ENCODE measurements at places on chromosomes 2 and 18. TPM values are rescaled to one million over a fixed set of nuclear protein-coding genes. Genes with fewer than 3 reads are reported as not detected.

- H3K27ac ChIP-seq, result no peak overlapping the region
- H3K36me3 ChIP-seq, result no peaks in the 10 kb centered on the region
- no peaks in the 10 kb centered on the region for H3K4me1 ChIP-seq
- no peaks in the 10 kb centered on the region for H3K27me3 ChIP-seq
Measured at GRCh38 chr2:70746094-70746974, 21.7 kb downstream of the ADD2 start.

DNA sequence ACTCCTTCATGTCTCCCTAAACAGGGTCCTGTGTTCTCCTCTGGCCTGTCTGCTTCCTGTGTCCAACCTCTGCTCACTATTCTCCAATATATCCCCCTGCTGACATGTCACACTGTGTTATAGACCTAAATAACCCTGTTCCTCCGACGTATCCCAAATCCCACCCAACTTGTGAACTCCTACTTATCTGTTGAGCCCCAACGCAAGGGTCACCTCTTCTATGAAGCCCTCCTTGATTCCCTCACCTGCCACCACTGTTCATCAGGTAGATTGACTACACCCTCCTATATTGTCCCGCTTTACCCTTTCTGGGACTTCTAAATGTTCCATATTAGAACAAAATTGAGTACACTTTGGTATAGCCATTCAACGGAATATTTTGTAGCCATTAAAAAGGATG is 42.1 kb downstream of the PCARE start:
- no peak overlapping the region for H3K4me3 ChIP-seq
- H3K27me3 ChIP-seq, result no peaks in the 10 kb centered on the region

DNA sequence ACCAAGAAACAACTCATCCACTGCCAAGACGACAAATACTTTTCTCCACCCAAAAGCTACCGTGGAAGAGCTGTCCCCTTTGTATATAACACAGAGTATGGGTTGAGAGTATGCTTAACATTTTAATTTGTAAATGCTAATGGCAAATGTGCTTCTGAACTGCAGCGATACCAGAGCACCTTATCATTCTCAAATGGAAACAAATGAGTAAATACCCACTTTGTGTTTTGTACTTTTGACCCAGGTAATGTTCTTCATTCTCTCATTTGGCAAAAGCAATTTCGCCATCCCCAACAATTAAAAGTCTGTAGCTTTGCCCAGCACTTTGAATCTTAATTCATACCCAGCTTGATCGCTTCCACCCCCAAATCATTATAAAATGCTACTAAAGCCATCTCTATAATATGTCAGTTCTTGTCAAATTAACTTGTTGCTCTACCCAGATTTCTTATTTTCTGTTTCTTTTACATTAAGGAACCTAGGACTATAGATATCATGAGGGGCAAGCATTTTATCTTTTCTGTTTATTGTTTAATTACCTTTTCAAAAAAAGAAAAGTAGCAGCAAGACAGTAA is 6.2 kb upstream of the POU3F3 start:
- no peaks in the 10 kb centered on the region for H3K36me3 ChIP-seq
- no peaks in the 10 kb centered on the region for H3K4me1 ChIP-seq
- no peaks in the 10 kb centered on the region for H3K27me3 ChIP-seq
- DNase-seq, result no peak
- H3K27ac ChIP-seq, result no peak overlapping the region
- no peak overlapping the region for H3K4me3 ChIP-seq

DNA sequence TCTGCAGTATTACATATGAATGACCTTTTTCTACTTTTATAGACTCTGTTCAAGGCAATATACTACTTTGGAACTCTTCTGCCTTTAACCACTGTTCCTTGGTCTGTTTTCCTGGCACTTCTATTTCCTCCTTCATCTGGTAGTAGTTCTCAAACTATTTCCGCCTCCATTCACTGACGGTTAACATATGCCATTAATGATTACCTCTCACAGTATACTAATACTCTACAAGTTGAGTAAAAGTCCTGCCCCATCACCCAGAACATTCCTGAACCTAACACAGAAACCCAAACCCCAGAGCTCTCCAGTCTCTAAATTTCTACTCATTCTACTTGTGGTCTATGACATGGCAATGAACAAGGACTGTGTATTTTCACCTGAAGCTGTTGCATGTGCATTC is 4.5 kb downstream of the GFPT1 start:
- no peaks in the 10 kb centered on the region for H3K27me3 ChIP-seq
- no peak for DNase-seq
- peaks cover 42% of the 10 kb centered on the region for H3K4me1 ChIP-seq
- H3K4me3 ChIP-seq, result no peak overlapping the region

- H3K27me3 ChIP-seq, result no peaks in the 10 kb centered on the region
- no peak for DNase-seq
- H3K4me3 ChIP-seq, result no peak overlapping the region
- no peaks in the 10 kb centered on the region for H3K4me1 ChIP-seq
Measured at GRCh38 chr18:25985707-25986394, 104.6 kb downstream of the SS18 start.

- no peaks in the 10 kb centered on the region for H3K27me3 ChIP-seq
- no peak for DNase-seq
- H3K4me1 ChIP-seq, result no peaks in the 10 kb centered on the region
- no peak overlapping the region for H3K27ac ChIP-seq
- H3K4me3 ChIP-seq, result no peak overlapping the region
Measured at GRCh38 chr18:49162226-49162864, 211.6 kb upstream of the SMAD7 start.

- no peaks in the 10 kb centered on the region for H3K4me1 ChIP-seq
- no peak overlapping the region for H3K4me3 ChIP-seq
- DNase-seq, result no peak
- H3K27ac ChIP-seq, result no peak overlapping the region
- no peaks in the 10 kb centered on the region for H3K36me3 ChIP-seq
Measured at GRCh38 chr2:240225660-240226475, 85.4 kb upstream of the OTOS start.

- H3K27ac ChIP-seq, result no peak overlapping the region
- no peaks in the 10 kb centered on the region for H3K27me3 ChIP-seq
- peaks cover 5% of the 10 kb centered on the region for H3K4me1 ChIP-seq
- no peaks in the 10 kb centered on the region for H3K36me3 ChIP-seq
- H3K4me3 ChIP-seq, result no peak overlapping the region
Measured at GRCh38 chr18:63980896-63981460, 11.1 kb downstream of the SERPINB8 start.

DNA sequence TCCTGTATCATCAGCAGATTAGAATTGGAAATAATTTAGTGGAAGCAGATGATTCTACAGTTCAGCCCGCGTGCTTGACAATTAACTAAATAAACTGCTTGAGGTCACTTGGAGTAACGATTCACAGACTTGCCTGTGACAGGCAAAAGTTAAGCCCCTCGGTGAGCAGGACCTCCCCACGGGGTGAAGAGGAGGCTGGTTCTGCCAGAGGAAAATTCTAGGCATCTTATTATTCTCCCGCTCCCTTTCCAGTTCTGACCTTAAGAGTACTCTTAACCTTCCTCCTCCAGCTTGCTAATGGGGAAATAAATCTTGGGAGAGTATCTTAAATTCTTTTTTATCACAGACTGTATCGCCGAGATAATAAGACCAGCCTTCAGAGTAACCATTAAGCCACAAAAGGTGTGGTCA is 169.7 kb upstream of the SMAD2 start:
- no peak overlapping the region for H3K4me3 ChIP-seq
- H3K27ac ChIP-seq, result no peak overlapping the region
- no peak for DNase-seq

DNA sequence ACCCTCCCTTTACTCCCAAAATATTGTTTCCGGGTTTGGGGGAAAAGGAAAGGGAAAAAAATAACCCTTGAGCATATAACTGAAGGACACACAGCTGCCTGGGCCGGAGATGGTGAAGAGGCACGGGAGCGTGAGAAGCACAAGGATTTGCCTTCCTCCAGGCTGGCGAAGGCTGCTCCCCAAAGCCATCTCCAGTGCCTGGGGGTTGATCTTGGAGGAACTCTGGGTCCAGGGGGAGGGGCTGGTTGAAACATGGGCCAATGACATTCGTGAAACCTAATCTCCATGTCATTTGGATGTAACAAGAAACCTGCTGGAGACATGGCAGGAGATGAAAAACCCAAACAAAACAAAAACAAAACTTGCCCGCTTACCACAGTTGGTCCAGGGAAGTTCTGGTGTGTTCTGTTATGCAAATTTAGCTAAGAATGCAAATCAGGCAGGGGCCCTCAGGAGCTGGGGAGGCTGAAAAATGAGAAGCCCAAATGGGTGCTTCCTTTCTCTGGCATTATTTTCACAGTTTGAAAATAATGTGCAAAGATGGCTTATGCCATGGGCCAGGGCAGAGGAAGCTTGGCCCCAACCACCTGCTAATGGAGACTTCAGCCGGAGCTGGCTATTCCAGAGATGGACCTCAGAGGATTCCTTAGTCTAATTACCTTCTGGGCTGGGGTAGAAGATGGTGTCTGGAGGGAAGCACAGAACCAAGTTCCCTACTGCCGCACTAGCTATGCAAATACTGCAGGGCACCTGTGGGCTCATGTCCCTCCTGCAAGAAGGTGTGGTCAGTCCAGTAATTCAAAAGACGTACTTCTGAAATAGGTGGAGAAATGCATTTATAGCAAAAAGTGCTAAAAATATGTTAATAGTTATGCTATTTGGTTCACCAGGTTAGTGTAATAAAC is 180.9 kb downstream of the BCL2 start:
- H3K4me3 ChIP-seq, result peak overlapping the region; percentile 28
- no peaks in the 10 kb centered on the region for H3K36me3 ChIP-seq
- H3K27me3 ChIP-seq, result no peaks in the 10 kb centered on the region
- H3K27ac ChIP-seq, result peak overlapping the region; percentile 63

DNA sequence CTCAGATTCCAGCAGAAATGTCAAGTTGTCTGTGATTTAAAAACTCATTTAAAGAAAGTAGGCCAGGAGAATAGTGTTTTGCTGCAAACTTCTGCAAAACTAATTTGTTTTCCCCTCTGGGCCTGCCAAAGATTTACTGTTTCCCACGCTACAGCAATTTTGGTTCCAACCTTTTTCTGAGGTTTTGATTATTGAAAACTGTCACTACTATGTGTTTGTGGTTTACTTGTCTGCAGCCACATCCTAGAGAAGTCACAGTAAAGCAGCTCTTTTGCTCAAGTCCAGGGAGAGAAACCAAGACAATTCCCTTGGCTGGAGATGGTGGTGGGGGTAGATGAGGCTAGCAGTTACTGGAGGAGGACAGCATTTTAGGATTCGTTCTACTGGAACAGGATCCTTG is 12.8 kb downstream of the IL1R2 start:
- DNase-seq, result no peak
- no peak overlapping the region for H3K27ac ChIP-seq
- no peak overlapping the region for H3K4me3 ChIP-seq

GRCh38 chr2:173264603-173265366 is 89.9 kb upstream of the CDCA7 start:
- no peaks in the 10 kb centered on the region for H3K27me3 ChIP-seq
- H3K4me1 ChIP-seq, result no peaks in the 10 kb centered on the region
- no peaks in the 10 kb centered on the region for H3K36me3 ChIP-seq
- H3K27ac ChIP-seq, result no peak overlapping the region

GRCh38 chr2:194867328-194867727 is 789.7 kb upstream of the SLC39A10 start:
- no peaks in the 10 kb centered on the region for H3K4me1 ChIP-seq
- no peak overlapping the region for H3K27ac ChIP-seq
- H3K4me3 ChIP-seq, result no peak overlapping the region
- DNase-seq, result no peak
- no peaks in the 10 kb centered on the region for H3K27me3 ChIP-seq

DNA sequence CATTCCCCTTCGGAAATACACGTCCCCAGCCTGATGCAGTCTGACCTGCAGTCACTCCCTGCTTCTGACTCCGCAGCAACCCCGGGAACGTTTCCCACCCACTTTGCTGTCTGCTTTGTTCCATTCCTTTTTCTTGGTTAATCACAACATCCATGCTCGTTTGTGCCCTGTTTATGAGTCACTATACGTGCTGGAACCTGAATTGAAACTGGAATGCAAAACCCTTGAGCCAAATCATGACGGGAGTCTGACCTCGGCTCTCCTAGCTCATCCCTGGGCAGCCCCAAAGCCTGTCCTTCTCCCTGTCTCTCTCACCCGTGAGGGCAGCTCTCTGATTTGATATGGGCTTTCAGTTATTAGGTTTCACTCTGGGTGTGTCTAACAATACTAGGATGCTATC is 57.1 kb upstream of the RNF152 start:
- no peaks in the 10 kb centered on the region for H3K4me1 ChIP-seq
- H3K27ac ChIP-seq, result no peak overlapping the region
- H3K4me3 ChIP-seq, result no peak overlapping the region
- DNase-seq, result no peak

DNA sequence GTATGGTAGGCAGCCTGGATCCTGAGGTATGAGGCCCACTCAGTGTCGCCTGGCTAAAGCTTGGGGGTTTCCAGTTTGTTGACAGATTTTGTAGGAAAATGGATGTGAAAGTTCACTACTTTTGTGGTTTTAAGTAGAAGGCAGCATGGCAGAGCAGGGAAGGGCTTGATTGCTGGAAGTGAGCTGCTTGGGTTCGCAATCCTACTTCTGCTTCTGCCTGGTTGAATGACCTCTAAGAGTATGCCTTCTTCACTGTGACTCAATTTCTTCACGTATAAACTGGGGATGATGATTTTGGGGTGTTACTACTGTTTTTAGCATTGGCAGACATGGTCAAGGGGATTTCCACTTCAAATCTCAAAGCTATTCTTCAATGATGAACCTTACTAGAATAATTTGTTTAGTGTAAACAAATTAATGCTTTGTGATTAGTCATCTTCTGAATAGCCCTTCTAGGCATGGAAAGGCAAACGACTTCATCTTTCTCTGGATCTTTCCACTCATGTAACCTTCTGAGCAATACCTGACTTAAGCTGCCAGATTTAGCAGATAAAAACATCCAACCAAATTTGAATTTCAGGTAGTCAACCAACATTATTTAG is 13.2 kb downstream of the BMP10 start:
- H3K27ac ChIP-seq, result no peak overlapping the region
- H3K4me3 ChIP-seq, result no peak overlapping the region
- no peak for DNase-seq
- H3K36me3 ChIP-seq, result no peaks in the 10 kb centered on the region
- H3K4me1 ChIP-seq, result no peaks in the 10 kb centered on the region

DNA sequence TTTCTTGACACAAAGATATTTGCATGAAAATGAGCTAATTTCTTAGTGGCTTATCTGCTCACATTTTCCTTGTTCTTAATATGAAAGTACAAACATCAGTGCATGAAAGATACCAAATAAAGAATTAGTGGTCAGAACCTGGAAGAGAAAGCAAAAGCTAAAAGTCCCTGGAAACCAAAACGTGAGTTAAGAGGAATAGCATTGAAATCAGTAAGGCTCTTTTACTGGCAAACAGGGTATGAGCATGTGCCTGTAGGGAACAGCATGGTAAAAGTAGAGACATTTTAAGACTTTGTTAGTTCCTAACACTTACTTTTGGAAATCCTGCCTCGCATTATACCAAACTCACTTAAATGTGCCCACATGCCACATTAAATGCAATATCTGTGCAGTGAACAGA is 31.9 kb upstream of the CWC22 start:
- H3K36me3 ChIP-seq, result no peaks in the 10 kb centered on the region
- H3K4me1 ChIP-seq, result no peaks in the 10 kb centered on the region
- no peak overlapping the region for H3K27ac ChIP-seq
- DNase-seq, result no peak
- H3K4me3 ChIP-seq, result no peak overlapping the region

GRCh38 chr18:35337286-35337685 is 6.9 kb downstream of the ZNF24 start:
- H3K4me1 ChIP-seq, result peaks cover 11% of the 10 kb centered on the region
- H3K4me3 ChIP-seq, result no peak overlapping the region
- no peak for DNase-seq
- H3K36me3 ChIP-seq, result no peaks in the 10 kb centered on the region

The EVA1A gene
- total RNA-seq, result 9.1 TPM

The STPG4 gene
- 1.7 TPM for total RNA-seq

The ANO7 gene
- total RNA-seq, result 100 TPM

The NOSTRIN gene
- total RNA-seq, result 78.8 TPM

The SAG gene
- total RNA-seq, result not detected

The AMER3 gene
- 0.13 TPM for total RNA-seq
